Stimulated activated CD4-positive, alpha-beta T cell treated with anti-CD3 and anti-CD28 coated beads, TNF-alpha, amount 100 ng/mL, for 48 hours (primary cell): ENCODE measurements at places on chromosomes 11 and 22.
A peak's percentile ranks its signal among the peaks of the same experiment; 100 is the strongest.

DNA sequence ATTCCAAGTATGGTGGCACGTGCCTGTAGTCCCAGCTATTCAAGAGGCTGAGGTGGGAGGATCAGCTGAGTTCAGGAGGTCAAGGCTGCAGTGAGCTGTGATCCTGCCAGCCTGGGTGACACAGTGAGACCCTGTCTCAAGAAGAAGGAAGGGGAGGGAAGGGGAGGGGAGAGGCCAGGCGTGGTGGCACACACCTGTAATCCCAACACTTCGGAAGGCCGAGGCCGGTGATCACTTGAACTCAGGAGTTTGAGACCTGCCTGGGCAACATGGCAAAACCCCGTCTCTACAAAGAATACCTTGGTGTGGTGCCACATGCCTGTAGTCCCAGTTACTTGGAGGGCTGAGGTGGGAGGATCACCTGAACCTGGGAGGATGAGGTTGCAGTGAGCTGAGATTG is 145.7 kb downstream of the SHANK2 start:
- no peak for DNase-seq

- DNase-seq: no peak
These were observed 241.9 kb upstream of the CTSC start for GRCh38 chr11:88579466-88579865.

DNA sequence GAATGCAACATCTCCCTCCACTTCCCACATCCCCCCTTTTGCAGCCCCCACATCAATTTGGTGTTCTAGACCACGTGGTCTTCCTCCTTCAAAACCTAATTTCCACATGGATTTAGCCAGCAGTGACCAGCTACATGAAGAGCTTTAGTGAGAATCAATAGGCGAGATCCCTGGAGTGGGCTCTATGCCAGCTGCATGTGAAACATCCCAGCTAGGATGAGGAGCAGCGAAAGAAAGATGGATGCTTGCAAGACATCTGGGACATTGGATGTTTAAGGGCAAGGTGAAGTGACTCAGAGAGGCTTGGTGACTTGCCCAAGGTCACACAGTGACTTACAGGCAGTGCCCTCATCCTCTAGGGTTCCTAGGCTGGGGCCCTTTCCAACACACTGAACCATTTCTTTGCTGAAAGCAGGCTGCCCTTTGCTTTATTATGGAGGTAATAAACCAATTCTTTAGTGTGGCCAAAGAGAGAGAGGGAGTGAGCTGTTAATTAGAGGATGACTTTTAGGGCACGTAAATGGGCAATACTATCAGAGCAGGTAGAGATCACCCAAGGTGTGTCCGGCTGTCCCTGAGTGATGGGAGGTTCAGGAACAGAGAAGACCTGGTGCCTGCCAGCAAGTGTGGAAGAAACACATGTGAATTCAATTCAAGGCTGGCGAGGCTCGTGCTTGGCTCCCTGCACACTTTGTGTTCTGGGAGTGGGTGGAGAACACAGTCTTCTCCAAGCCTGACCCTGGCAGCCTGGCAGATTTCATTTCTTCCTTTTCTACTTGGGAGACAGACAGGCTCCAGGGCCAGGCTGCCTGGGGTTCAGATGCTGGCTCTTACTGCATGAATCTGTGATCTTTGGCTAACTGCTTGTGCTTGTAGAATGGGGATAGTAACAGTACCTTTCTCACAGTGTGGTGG is 24.0 kb downstream of the TSPAN18 start:
- DNase-seq: no peak

DNA sequence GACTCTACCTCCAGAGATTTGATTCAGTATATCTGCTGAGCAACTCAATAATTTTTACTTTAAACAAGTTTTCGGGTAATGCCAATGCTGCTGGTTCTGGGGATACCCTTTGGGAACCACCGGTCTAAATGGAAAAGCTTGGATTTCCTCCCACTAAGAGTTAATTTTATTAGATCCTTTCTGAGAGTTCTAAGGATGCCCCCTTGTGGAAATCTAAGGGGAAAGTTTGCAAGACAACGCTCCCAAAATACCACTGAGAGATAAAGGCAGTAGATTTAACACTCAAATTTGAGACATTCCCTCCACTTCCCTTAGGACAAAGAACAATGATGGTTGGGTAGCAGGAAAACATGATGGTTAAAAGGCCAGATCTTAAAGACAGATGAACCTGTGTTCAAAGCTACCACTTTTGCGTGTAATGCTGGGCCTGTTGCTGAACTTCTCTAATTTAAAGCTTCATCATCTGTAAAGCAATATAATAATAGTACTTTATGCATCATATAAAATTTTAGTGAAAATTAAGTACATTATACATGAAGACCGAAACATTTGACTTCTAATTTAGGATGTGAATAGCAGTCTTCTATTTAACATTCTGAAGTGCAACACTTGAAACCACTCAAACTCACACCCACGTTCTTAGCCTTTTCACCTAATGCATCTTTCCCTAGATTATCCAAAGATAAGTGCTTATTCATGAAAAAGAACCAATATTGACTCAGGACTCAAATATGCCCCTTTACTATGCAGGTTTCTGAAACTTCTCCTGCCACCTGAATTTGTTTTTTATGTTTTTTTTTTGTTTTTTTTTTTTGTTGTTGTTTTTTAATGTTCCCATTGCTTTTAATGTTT is 110.1 kb upstream of the LUZP2 start:
- DNase-seq: no peak

DNA sequence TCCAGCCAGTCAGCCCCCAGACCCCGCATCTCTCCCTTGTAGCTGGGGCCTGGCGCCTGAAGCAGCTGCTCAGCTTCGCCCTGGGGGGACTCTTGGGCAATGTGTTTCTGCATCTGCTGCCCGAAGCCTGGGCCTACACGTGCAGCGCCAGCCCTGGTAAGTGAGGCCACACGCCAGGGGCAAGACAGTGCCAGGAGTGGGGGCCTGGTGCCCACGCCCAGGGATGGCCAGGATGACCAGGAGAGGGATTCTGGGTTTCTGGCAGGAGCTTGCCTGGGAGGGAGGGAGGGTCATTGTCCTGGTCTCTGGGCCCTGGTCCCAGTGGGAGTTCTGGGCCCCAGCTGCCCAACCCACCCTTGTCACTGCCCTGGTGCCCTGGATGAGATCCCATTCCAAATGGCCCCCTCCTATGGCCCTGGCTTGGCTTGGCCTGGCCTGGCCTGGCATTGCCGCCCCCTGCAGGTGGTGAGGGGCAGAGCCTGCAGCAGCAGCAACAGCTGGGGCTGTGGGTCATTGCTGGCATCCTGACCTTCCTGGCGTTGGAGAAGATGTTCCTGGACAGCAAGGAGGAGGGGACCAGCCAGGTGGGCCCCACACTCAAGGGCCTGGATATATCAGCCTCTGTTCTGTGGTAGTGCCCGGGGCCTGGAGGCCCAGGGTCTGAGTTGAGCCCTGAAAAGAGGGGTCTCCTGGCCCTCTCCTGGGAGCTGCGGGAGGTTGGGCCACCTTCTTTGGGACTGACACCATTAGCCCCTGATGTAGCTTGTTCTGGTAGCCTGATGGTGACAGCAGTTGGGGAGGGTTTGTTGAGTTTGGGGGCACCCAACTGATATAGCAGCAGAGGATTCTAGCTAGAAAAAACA is 3.7 kb downstream of the SLC39A13 start:
- DNase-seq: peak; percentile 53

DNA sequence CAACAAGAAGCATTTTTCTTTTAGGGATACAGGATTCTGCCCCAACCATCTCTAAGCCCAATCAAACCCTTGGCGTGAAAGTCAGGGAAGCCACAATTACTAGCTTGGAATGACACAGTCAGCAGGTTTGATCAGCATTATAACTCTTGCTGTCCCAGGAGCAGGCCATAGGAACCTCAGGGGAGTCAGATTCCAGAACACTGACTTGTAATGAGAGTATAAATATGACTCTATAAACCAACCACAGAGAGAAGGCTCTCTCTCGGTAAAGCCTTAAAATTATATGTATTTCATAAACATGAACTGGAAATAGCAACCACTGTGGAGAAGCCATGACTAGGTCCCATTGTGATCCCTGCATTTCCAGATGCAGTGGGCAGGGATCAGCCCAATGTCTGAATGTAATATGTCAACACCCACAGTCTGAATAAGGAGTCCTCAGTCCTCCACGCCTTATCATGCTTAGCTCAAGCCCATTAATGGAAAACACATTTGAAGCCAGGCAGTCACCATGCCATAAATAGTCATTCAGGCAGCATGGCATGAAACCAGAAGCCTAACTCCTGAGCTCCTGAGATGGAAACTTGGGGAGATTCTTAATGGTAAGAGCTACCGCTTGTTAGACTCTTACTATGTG is 99.1 kb upstream of the MTNR1B start:
- DNase-seq: no peak

- DNase-seq: no peak
These were observed 20.9 kb upstream of the NTM start for GRCh38 chr11:131349368-131350086.

DNA sequence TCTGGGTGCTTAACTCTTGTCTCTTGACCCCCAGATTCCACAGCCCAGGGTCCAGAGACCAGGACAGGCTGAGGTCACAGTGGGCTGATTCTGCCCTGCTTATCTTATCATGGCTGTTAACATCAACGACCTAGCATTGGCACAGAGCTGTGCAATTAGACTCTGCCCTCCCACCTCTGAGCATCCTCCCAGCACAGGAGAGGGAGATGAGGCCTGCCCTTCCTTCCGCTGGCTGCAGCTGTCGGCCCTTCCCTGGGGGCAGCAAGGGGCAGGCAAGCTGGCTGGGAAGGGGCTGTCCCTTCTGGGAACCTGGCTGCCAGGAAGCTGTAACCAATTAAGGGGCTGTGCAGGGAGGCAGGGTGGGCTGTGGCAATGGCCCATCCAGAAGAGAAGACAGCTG is 22.5 kb downstream of the LRRC10B start:
- DNase-seq: no peak

DNA sequence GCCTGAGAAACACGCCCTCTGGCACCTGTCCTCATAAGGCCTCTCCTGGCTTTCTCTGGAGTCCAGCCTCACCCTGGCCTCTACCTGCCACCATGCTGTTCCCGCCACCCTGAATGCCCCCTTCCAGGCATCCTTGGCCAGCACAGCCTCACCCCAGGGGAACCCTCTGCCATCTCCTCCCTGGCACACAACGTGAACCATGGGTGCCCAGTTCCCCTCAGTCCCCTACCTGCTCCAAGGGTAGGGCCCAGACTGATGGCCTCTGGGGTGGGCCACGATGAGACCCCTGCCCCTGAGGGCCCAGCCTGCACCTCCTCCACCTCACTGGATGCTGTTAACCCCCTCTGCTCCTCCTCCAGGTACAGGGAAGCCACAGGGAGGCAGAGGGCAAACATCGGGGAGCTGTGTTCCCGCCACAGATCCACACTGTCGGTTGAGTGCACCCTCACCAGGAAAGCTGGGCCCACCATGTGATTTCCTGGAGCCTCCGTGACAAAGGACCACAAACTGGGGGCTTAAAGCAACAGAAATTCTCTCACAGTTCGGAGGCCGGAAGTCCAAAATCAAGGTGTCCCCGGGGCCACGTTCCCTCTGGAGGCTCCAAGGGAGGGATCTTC is 169.6 kb downstream of the BRD1 start:
- DNase-seq: no peak

- DNase-seq: no peak
These were observed 8.2 kb downstream of the C11orf24 start for GRCh38 chr11:68263444-68264035.

- DNase-seq: no peak
These were observed 68.4 kb downstream of the TBC1D22A start for GRCh38 chr22:46830841-46831240.

DNA sequence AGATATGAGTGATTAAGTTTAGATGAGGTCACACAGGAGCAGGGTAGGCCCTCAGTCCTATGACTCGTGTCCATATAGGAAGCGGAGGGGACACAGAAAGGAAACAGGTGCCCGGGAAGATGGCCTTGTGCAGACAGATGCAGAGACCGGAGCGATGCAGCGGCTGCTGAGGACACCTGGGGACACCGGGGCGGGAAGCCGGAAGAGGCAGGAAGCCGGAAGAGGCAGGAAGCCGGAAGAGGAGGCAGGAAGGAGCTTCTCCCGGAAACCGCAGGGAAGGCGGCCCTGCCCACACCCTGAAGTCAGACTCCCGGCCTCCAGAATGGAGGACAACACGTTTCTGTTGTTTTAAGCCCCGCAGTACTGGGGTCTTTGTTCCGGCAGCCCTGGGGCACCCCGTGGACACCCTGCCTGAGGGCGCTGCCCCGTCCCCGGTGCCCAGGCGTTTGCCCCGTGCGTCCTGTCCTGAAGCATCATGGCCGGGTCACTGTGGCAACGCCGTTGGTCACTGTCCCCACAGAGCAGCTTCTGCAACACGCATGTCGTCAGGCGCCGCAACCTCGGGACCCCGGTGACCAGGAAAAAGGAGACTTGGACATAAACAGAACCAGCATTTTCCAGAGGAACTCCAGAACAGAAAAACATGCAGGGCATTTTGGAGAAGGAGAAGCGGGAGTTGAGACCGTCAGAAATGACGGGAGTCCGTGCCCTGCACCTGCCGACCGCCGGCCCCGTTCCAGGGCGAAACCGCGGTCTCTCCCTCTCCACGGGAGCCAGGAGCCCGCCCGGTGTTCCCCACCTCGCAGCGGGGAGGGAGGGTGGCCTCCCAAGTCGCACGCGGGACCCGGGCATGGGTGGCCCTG is 103.4 kb downstream of the BRD1 start:
- DNase-seq: peak; percentile 12

GRCh38 chr11:48109046-48109666 is 107.5 kb upstream of the OR4B1 start:
- DNase-seq: no peak

- no peak for DNase-seq
These were observed 20.2 kb upstream of the IL17RA start for GRCh38 chr22:17064498-17065100.
